ENCODE measurements at places on chromosomes 7 and 10.

GRCh38 chr10:43117777-43118583 lies 20.3 kb upstream of the CSGALNACT2 start:
- no peak overlapping the region for H3K4me3 ChIP-seq
- DNase-seq: no peak
- no peak overlapping the region for H3K27ac ChIP-seq
- H3K4me1 ChIP-seq: no peaks in the 10 kb centered on the region

DNA sequence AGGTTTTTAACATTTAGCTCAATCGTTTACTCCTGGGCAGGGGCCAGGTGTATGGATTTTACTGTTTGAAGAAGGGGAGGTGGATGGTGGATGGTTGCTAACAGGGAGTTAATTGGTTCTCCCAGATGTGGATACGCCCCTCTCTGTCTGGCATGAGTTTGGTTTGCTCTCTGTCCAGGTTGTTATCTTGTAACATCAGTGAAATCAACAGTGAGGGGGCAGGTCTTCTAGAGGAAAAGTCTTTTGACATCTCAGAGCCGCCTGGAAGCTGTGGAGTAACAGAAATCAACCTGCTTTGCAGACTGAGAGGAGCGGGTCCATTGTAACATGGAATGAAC lies 243.4 kb downstream of the MGMT start:
- no peak overlapping the region for H3K4me3 ChIP-seq
- no peaks in the 10 kb centered on the region for H3K36me3 ChIP-seq
- H3K27me3 ChIP-seq: no peaks in the 10 kb centered on the region
- no peak overlapping the region for H3K27ac ChIP-seq

- no peaks in the 10 kb centered on the region for H3K4me1 ChIP-seq
- H3K4me3 ChIP-seq: no peak overlapping the region
- H3K27ac ChIP-seq: peak overlapping the region; percentile 55
- DNase-seq: no peak
- no peaks in the 10 kb centered on the region for H3K27me3 ChIP-seq
- no peaks in the 10 kb centered on the region for H3K36me3 ChIP-seq
Observed at GRCh38 chr10:70190581-70190980, 20.3 kb upstream of the SAR1A start.

GRCh38 chr7:82859106-82859850 lies 303.4 kb downstream of the PCLO start:
- H3K27me3 ChIP-seq: no peaks in the 10 kb centered on the region
- H3K27ac ChIP-seq: no peak overlapping the region
- no peaks in the 10 kb centered on the region for H3K36me3 ChIP-seq
- DNase-seq: no peak
- no peaks in the 10 kb centered on the region for H3K4me1 ChIP-seq
- no peak overlapping the region for H3K4me3 ChIP-seq

DNA sequence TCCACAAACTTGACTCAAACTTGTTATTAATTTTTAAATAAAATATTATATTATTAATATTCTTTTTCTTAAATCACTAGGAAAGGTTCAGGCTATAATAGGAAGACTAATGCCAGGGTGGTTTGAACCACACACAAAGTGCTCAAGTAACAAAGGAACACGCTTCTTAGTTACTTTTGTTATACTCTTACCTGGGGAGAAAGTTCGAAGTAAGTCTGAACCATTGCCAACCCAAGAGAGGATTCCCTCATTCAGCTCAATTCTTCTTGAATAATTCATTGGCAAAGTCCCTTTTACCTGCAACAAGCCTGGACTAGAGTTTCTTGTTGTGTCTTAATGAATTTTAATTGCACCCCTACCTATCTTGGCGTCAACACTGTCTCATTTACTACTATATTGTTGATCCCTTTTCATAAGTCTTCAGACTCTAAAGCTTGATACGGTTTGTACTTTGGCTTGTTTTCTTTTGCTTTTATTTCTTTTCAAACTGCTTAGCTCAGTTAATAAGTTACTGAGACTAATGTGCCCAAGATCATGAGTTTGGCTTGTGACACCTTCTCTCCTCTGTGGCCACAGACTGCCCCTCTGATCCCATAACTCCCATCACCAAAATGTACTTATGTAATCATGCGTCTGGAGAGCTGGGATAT lies 10.2 kb upstream of the C10orf67 start:
- DNase-seq: no peak
- H3K4me1 ChIP-seq: no peaks in the 10 kb centered on the region
- H3K36me3 ChIP-seq: no peaks in the 10 kb centered on the region
- no peaks in the 10 kb centered on the region for H3K27me3 ChIP-seq
- H3K27ac ChIP-seq: no peak overlapping the region

DNA sequence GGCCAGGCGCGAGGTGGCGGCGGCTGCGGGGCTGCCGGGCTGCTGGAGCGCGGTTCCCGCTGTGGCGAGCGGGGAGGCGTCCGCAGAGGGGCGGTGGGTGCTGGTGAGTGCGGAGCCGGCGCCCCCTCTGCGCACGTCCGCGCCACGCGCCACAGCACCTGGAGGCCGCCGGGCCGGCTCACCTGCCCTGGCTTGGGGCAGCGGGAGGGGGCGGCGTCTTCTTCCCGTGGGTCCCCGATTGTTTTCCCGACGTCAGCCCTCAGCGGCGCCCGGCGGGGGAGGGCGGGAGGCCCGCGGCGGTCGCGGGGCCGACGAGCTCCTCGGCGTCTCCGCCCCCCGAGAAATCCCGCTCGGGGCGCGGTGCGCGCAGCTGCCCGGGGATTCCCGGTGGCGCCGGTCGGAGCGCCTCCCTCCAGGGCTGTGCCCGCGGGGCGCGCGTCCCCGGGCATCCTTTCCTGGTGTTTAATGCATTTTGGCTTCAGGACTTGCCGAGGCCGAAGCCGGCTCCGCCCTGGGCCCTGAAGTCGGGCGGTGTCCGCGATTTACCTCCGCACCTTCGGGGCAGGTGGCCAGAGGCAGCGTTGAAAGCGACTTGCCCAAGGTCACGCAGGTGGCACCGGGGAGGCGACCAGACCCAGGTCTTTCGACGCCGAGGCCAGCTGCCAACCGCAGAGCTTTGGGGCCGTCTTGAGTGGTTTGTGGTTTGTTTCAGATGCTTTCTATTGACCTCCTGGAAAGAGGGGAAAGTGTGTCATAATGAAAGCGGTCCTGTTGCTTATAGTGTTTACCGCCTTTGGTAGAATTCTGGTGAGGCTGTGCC lies 561 bp downstream of the PLEKHA1 start:
- no peaks in the 10 kb centered on the region for H3K36me3 ChIP-seq
- no peak for DNase-seq
- no peaks in the 10 kb centered on the region for H3K27me3 ChIP-seq
- peak overlapping the region; percentile 84 for H3K4me3 ChIP-seq
- H3K27ac ChIP-seq: peak overlapping the region; percentile 97
- no peaks in the 10 kb centered on the region for H3K4me1 ChIP-seq

GRCh38 chr7:91462316-91462715 lies 198.1 kb downstream of the FZD1 start:
- H3K27me3 ChIP-seq: no peaks in the 10 kb centered on the region
- H3K27ac ChIP-seq: no peak overlapping the region
- H3K36me3 ChIP-seq: no peaks in the 10 kb centered on the region
- H3K4me3 ChIP-seq: no peak overlapping the region
- no peak for DNase-seq
- no peaks in the 10 kb centered on the region for H3K4me1 ChIP-seq

- peak overlapping the region; percentile 33 for H3K27ac ChIP-seq
- no peak for DNase-seq
- no peaks in the 10 kb centered on the region for H3K4me1 ChIP-seq
- no peaks in the 10 kb centered on the region for H3K27me3 ChIP-seq
- H3K36me3 ChIP-seq: no peaks in the 10 kb centered on the region
Observed at GRCh38 chr7:12770227-12770975, 83.0 kb downstream of the ARL4A start.

DNA sequence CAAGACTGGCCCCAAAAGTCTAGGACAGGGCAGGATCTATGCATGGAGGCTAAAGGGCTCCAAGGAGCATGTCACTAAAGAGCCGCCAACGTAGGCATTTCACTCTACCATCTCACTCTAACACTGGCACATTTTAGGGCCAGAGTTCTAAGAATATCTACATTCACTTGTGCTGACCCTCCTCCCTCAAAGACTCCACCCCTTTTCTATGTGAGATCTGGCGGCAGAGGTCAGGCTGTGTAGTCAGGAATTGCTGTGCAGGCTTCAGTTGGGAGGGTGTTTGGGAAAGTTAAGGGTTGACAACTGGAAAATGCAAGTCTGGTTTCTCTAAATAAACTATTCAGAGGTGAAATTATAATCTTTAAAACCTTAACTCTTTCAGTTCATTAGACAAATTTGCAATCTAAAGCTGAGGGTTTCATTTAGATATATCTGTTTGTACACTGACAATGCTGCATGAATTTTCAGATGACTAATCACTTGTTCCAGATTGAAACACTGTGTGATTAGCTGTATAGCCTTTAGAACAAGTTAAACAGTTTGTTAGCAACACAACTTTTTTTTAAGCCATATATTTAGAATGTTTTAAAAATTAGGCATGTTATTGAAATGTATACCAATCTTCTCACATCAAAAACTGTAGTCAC lies 18.2 kb downstream of the LMOD2 start:
- H3K4me3 ChIP-seq: no peak overlapping the region
- no peak for DNase-seq
- no peaks in the 10 kb centered on the region for H3K36me3 ChIP-seq
- peak overlapping the region; percentile 62 for H3K27ac ChIP-seq
- H3K27me3 ChIP-seq: no peaks in the 10 kb centered on the region

DNA sequence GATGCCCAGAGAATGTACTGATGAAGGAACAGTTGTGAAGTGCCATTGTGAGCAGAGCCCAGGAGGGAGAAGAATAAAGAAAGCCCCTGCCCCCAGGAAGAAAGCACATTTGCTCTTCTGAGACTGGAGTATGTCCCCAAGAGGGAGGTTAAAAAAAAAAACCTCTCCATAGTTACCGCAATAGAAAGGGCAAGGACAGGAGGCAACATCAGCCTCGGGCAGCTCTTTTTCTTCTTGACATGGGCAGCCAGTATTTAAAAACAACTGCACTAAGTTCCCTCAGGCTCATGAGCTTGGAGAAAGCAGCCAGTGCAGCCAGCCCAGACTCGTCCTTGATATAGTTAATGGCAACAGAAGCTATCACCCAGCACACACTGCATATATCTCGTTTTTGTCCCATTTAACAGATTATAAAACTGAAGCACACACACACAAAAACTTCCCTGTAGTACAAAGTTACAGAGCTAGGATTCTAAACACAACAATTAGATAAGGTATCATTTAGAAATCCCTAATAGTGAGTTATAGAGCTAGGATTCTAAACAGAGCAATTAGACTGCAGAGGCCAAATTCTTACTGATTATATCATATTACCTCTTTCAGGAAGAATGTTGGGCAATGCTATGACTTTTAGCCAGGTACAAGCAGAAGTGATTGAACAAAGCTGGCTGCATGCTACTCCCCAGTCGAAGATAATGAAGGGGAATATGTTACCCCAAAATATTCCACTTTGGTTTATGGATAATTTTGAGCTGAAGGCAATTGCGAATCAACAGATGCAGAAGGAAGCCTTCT lies 823.5 kb downstream of the GRID1 start:
- H3K36me3 ChIP-seq: no peaks in the 10 kb centered on the region
- DNase-seq: no peak
- H3K4me3 ChIP-seq: no peak overlapping the region
- no peaks in the 10 kb centered on the region for H3K4me1 ChIP-seq

GRCh38 chr10:99855479-99856071 lies 73.1 kb downstream of the ABCC2 start:
- H3K4me3 ChIP-seq: no peak overlapping the region
- H3K27ac ChIP-seq: no peak overlapping the region
- no peaks in the 10 kb centered on the region for H3K36me3 ChIP-seq
- no peak for DNase-seq

GRCh38 chr7:151754142-151754590 lies 122.7 kb downstream of the PRKAG2 start:
- H3K27ac ChIP-seq: peak overlapping the region; percentile 88
- peak; percentile 90 for DNase-seq
- H3K36me3 ChIP-seq: no peaks in the 10 kb centered on the region
- H3K4me3 ChIP-seq: no peak overlapping the region
- peaks cover 5% of the 10 kb centered on the region for H3K4me1 ChIP-seq

DNA sequence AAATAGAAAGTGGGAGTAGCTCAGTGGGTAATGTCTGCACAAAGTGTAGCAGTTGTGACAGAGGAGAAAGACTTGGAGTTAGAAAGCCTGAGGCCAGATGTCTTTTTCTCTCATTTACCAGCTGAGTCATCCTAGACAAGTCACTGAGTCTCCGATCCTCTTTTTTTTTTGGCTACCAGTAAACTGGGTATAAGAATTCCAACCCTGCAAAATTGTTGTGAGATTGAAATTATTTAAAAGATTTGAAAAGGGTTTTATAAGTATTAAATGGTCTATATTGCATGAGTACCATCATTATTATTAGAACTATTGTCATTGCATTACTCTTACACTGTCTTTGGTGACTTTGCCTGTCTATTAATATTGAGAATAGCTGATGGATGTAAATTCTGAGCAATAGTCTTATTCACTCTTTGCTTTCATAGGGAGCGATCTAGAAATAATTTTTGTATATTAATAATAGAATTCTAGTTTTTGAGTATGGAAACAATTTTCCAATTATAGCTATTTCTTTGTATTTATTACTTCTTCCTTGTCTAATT lies 74.0 kb downstream of the ARID5B start:
- no peaks in the 10 kb centered on the region for H3K27me3 ChIP-seq
- H3K4me3 ChIP-seq: no peak overlapping the region
- peak overlapping the region; percentile 46 for H3K27ac ChIP-seq
- no peak for DNase-seq

DNA sequence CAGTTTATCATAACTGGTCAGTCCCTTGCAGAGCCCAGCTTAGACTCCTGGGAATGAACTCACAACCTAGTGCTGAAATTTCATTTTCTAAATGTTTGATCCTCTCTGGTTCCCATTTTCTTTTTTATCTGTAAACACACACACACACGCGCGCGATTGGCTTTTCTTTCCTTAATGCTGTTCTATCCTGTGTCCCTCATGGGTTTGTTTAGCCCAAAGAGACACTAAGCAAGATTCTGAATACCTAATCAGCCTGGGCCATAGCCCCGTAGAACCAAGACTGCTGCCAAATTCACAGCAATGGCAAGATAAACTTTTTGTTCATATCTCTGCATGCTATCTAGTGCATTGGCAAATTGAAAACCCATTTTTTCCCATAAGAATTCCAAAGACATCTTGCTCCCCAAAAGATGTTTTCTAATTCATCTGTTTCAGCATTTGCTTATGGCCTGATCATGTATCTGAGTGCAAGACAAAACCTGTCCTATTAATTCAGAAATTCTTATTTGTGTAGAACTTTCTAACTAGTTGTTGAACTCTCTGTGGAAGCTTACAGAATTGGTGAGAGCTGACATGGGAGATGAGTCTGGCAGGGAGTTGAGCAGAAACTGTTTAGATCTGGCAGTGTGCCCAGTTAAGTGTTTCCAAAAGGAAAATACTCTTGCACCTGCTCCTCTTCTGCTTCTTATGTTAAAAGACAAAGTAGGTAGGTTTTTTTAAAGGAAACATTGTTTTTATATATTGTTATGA lies 1.8 kb upstream of the IFIT1 start:
- no peak overlapping the region for H3K4me3 ChIP-seq
- H3K4me1 ChIP-seq: no peaks in the 10 kb centered on the region
- no peaks in the 10 kb centered on the region for H3K27me3 ChIP-seq
- no peaks in the 10 kb centered on the region for H3K36me3 ChIP-seq
- DNase-seq: no peak
